ENCODE measurements at places on chromosomes 3 and 15.

DNA sequence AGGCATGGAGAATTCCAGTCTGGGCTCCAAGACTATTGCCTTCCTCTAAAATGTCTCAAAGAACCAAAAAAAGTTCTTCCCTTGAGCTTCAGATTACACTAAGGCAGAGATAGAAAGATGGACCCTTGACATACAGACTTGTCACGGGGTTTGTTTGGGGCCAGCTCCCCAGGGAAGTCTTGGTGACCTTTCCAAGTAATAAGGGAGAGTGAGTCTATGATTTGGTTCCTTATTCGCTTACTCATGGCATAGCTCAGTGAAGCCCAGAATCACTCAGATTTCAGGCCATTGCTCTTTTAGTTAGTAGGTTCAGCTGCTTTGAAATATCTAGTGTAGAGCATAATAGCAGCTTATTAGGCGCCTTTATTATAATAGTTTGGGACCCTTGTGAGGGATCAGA is 90.3 kb downstream of the PLCL2 start:
- DNase-seq = no peak

GRCh38 chr15:42163947-42164550 is 7.6 kb upstream of the PLA2G4F start:
- no peak for DNase-seq

- no peak for DNase-seq
These were observed 33.2 kb upstream of the SECISBP2L start for GRCh38 chr15:49079340-49080039.

DNA sequence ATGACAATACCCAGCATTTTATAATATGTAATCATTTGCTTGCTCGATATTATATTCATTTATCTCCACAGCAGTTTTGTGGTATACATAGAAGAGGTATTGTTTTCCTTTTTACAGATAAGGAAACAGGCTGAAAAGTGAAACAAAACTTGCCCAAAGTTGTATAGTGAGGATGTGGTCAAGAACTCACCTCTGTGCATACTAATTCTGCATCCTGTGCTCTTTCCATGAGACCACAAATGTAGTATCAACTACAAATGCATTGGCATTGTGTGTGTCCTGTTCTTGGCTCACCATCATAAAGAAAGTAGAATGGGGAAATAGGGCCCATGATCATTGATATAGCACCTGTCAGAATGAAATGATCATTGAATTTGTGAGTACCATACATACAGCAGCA is 167.3 kb downstream of the NECTIN3 start:
- DNase-seq = no peak

DNA sequence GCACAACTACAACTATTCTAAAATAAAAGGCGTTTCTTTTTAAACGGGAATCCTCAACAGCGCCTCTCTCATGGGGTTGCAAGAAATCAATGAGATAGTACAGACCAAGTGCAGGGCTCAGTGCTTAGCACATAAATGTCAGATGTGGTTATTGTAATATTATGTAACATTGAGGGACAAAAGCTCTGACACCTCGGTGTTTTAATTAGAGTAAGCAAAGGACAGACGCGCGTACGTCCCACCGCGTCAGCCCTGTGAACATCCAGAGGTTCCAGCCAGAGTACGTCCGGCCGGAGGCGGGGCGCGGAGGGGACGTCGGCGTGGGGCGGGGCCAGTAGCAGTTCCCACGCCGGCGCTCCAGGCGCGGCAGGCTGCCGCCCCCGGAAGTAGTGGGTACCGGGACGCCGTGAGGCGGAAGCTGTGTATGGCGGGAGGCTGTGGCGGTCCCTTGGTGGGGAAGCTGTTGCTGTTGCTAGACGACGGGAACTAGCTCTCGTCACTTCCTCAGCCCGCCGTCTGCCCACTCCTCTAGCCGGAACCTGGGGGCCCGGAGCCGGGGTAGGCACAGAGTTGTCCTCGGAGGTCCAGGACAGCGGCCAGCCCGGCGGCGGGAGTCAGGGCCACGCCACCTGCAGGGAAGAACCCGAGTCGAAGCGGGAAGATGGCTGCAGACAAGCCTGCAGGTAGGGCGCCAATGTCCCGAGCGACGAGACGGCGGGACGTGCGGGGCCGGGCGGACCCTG is at the start of gene CNOT10:
CNOT10 (plus strand) TSS at position 389 of the 743 bp plus-strand sequence; CDS start at position 662, 273 bp downstream.
- peak; percentile 97 for DNase-seq

GRCh38 chr3:83895892-83896291 is 1062.9 kb upstream of the CADM2 start:
- no peak for DNase-seq

DNA sequence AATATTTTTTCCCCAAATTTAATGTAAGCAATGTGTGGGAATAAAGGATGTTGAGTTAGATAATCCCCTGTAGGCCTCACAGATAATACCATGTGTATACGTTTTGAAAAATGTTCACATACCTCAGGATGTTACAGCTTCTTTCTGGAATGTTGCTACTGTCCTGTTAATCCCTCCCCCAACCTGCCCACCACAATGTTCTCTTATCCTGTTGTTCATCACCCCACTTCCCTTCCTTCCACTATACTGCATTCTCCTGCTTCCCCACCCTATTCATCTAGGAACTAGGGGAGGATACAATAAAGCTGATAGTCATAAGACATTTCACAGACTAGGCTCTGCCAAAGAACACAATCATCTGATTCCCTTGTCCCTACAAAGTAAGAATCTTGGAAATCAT is 92.1 kb downstream of the IGF2BP2 start:
- DNase-seq = peak; percentile 58

GRCh38 chr3:139689122-139689521 is 11.3 kb upstream of the NMNAT3 start:
- DNase-seq = no peak

- DNase-seq = peak; percentile 78
These were observed 140.2 kb downstream of the ITPR1 start for GRCh38 chr3:4633078-4634004.

- peak; percentile 27 for DNase-seq
These were observed 156.4 kb downstream of the TP63 start for GRCh38 chr3:189787632-189788031.

DNA sequence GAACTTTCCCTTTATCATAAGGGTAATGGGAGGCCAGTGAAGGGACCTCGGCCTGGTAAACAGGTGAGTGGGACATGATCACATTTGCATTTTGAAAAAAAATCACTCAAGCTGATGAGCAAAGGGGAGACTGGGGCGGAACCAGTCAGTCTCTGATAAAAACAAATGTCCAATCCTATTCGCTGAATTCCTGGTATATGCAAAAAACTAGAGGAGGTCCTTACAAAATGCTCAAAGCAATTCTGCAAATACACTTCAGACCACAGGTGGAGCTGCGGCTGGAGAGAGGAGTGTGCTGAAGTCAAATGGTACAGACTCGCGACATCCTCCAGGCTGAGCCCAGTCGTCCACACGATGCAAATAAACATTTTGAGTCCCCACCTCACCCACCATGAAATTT is 166.7 kb downstream of the FOXP1 start:
- no peak for DNase-seq

DNA sequence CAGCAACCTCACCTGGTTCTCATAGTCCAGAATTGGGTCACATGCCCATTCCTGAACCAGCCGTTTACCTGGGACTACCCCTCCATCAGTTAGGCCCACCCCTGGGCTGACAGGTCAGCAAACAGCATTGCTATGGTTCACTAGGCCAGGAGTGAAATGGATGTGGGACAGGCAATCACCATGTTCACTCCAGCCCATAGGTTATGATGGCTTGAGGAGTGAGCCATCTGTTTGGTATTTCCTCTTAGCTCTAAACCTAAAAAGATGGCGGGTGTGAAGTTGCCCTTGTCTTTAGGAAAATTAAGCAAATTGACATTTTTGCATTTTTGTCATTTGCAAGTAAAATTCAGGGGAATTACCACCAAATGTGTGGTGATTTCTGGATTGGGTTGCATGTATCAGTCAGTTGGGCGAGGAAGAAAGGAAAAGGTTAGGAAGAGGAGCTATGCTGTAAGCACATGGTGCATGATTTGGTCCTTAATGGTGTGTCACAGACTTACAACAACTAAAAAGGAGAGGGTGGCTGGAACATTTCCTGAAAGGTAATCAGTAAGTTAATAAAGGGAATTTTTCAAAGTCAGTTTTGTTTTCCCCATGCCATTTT is 17.2 kb downstream of the NXPE3 start:
- no peak for DNase-seq

GRCh38 chr15:37536967-37537605 is 397.4 kb upstream of the TMCO5A start:
- no peak for DNase-seq

DNA sequence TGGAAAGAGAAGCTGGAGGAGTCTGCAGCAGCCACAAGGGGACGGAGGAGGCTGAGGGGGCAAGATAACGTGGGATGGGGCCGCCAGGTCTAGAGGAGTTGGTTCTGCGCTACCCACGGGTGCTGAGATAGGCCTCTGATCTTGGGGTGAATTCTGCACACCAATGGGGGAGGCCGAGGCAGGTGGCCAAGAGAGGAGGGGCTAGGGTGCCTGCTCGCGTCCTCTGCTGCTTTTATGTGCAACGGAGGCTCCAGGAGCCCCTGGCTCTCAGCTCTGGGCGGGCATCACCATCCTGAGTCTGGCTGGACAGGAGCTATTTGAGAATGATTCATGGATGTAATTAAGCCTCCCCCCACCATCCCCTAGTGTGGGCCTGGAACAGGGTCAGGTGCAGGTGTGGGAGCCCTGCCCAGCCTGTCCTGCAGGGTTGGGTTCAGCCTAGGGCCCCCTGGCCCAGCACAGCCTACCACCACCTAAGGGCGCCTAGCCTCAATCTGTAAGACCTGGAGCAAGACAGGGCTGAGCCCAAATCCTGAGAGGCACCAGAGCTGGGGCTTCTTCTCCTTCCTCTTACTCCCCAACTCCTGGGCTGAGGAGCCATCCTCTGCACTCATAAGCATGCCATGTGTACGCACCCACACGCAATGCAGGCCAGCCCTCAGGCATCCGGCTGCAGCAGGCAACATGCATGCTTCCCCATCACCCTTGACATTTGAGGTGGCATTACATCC is 32.3 kb upstream of the SEMA3F start:
- no peak for DNase-seq

- DNase-seq = no peak
These were observed 60.8 kb downstream of the TM4SF4 start for GRCh38 chr3:149535333-149535685.

GRCh38 chr3:23474580-23475357 is 271.6 kb downstream of the UBE2E2 start:
- DNase-seq = no peak
